ENCODE measurements at places on chromosomes 1 and 21.

DNA sequence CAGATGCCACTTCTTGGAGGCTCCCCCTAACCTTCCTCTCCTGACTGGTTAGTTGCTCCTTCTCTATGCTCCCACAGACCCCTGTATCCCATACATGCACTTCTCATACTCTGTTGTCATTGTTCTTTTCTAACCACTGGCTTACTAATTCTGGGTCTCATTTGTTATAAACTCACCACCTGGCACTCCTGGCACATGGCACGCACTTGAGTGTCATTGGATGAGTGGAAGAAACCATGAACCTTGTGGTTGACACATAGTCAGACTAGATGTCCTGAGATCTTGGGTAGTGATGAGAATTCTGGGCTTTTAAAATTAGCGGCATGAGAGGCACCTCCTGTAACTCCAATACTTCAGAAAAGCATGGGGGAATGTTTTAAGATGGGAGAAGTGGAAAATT is 49.3 kb downstream of the TRIM62 start:
- no peak for ATAC-seq

DNA sequence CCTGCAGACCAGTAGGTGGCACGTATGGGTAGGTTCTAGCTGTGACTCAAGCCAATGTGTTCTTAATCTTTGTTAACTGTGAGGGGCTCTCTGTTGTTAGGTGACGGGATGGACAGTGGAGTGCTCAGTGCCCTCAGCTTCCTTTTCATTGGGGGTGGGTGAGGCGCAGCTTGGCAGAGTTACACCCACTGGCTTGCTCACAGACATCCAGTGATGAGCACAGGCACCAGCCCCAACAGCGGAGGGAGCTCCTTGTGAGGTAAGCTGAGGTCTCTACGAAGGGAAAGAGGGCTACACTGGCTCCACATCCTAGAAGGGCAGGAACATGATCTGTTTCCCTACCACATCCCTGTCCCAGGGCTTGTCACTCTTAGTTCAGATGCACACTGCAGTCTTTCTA is 871.3 kb downstream of the LRRIQ3 start:
- no peak for ATAC-seq

DNA sequence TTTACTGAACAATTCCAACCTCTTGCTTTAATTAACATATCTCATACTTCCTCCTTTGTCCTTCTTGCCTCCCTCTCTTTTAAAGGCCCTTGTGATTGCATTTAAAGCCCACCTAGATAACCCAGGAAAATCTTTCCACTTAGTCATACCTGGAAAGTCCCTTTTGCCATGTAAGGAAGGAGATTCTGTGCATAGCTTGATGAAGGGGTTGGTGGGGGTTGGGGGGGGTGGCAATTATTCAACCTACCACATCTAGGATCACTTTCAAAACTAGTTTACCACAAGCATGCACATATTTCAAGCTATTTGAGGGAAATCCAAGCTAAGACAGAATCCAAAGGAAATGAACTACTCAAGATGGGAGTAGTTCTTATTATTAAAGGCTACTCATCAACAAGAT is 249.1 kb upstream of the PTBP2 start:
- ATAC-seq, result no peak

GRCh38 chr21:22584308-22584707 is 1586.1 kb downstream of the NCAM2 start:
- ATAC-seq, result no peak

- ATAC-seq, result no peak
These were observed 247.9 kb downstream of the NPHP4 start for GRCh38 chr1:5744341-5744740.

- no peak for ATAC-seq
These were observed 48.1 kb downstream of the PCSK9 start for GRCh38 chr1:55087439-55087838.

GRCh38 chr1:109887271-109887670 is 23.4 kb upstream of the CSF1 start:
- ATAC-seq, result no peak

- no peak for ATAC-seq
These were observed 38.0 kb downstream of the PLXNA2 start for GRCh38 chr1:208206092-208206698.

DNA sequence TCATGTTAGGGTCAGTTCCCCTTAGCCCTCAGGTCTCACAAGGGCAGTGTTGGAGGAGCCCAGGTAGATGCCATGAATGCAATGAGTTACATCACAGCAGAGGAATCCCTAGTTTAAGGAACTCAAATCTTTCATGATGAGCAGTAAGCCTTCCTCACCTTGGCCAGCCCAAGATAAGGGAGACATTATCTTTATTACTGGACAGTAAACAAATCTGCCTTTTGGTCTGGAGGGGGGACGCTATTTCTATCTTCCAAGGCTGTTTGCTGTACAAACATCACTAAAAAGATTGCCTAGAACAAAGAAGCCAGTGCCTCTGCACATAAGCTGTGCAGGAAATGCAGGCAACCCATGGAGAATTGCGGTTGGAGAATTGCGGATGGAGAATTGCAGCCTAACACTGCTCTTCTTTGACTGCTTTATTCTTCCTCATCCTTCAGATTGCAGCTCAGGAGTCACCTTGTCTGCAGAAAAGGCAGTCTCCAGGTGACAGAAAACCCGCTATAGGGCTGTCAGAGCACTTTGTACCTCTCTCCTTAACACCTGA is 2.3 kb upstream of the CHI3L1 start:
- ATAC-seq, result no peak

DNA sequence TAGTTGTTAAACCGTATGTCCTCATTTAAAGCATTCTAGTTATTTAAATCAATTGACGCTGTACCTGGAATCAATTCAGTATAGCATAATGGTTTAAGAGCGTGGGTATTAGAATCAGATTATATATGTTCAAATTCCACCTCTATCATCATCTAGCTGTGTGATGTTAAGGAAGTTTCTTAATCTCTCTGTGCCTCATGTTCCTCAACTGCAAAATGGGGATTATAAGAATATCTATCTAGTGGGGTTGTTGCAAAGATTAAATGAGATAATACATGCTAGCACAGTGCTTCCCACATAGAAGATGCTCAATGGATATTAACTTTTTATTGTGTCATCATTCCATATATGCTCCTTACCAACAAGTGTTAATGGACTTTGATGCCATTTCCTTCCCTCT is 16.0 kb downstream of the MIXL1 start:
- ATAC-seq, result no peak

DNA sequence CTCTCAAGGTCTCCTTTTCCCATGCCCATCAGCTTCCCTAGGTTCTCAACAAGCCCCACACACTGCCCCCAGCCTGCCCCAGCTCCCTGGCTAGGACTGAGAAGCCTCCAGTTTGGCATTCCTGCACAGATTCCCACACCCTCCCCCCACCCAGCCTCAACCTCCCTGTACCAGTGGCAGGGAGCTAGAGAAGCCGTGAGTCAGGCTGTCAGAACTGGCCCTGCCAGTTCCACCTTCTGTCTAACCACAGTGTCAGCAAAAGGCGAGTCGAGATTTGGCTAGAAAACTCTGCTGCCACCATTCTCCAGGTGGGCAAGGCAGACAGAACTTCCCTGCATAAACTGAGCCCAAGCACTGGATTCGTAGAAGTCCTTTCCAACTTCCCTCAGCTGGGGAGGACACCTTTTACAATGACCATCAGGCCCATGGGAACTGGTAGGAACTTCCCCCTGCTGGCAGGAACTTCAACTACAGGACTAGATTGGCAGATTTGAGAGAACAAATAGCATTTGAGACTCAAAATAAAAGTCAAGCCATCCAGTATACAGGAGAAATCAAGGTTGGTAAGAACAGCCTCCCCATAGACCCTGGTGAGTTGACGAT is 31.0 kb downstream of the TNNT2 start:
- ATAC-seq, result no peak

- ATAC-seq, result no peak
These were observed 8.5 kb downstream of the CCT8 start for GRCh38 chr21:29064850-29065481.

DNA sequence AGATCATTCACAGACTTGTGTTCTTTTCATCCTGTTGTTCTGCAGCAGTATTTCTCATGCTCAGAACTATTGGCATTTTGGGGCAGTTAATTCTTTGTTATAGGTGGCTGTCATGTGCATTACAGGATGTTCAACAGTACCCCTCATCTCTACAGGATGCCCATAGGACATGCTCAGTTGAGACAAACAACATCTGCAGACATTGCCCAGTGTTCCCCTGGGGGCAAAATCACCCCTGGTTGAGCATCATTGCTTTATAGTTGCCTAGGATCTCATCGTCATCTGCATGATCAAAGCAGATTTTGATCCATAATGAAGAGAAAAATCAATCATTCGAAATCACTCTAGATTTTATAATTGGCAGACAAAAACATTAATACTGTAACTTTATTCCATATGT is 222.5 kb upstream of the CACYBP start:
- ATAC-seq, result no peak

- no peak for ATAC-seq
These were observed 27.7 kb downstream of the PIGP start for GRCh38 chr21:37045149-37045548.

GRCh38 chr1:179228783-179229213 is 679 bp downstream of the ABL2 start:
- ATAC-seq, result peak; percentile 17

GRCh38 chr1:1841575-1841995 is 49.3 kb downstream of the GNB1 start:
- no peak for ATAC-seq
